Mucosa of gallbladder (tissue), 1 donor: ENCODE measurements at places on chromosomes 2 and 18. TPM values are rescaled to one million over a fixed set of nuclear protein-coding genes. Genes with fewer than 3 reads are reported as not detected.

GRCh38 chr2:61807036-61807757 is 46.7 kb downstream of the FAM161A start:
- DNase-seq: no peak

- peak; percentile 54 for DNase-seq
Observed at GRCh38 chr2:189698020-189698887, 23.8 kb downstream of the ANKAR start.

DNA sequence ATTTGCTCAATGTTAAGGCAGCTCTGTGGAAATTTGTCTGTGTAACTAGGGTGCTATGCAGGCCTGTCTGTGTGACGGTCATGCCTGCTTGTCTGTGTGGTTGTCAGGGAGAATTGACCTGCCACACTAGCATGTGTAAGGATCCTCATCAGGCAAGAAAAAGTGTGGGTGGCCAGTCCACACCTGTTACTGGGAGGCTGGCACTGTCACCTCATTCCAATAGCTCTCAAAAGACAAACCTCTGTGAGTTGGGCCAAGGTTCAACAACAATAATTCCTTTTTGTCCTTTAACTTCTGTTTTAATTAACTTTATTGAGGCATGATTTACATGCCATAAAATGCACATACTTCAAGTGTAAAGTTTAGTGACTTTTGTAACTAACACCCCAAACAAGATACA is 4.2 kb upstream of the MARCO start:
- no peak for DNase-seq

- no peak for DNase-seq
Observed at GRCh38 chr18:11419338-11419737, 190.1 kb upstream of the SLC35G4 start.

- DNase-seq: no peak
Observed at GRCh38 chr2:149741646-149742045, 154.1 kb upstream of the MMADHC start.

DNA sequence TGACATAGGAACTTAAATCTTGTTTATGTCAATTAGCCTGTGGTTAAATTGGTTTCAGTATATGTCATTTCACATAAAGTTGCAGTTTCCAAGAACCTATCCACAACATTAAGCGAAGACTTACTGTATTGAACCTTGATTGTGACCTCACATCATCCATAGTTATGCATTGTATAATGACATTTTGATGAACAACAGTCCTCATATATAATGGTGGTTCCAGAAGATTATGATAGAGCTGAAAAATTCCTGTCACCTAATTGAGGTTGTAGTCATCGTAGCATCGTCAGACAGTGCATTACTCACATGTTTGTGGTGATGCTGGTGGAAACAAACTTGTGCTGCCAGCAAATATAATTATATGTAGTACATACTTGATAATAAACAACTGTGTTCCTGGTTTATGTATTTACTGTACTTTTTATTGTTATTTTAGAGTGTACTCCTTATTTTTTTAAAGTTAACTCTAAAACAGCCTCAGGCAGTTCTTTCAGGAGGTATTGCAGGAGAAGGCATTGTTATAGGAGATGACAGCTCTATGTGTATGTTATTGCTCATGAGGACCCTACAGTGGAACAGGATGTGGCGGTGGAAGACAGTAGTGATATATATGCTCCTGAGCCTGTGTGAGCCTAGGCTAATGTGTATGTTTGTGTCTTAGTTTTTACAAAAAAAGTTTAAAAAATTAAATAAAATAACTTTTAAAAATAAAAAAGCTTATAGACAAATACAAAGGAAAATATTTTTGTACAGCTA is 56.6 kb downstream of the UBE2E3 start:
- no peak for DNase-seq

The OTOF gene
- total RNA-seq: 0.09 TPM

The CEBPZOS gene
- 45.9 TPM for total RNA-seq

The PPM1B gene
- 47.2 TPM for total RNA-seq

The MEIS1 gene
- total RNA-seq: 61.8 TPM

The CCDC141 gene
- total RNA-seq: 90.3 TPM
